Pons (tissue), 1 donor: ENCODE measurements at places on chromosomes 12 and 14.
A peak's percentile ranks its signal among the peaks of the same experiment; 100 is the strongest.

DNA sequence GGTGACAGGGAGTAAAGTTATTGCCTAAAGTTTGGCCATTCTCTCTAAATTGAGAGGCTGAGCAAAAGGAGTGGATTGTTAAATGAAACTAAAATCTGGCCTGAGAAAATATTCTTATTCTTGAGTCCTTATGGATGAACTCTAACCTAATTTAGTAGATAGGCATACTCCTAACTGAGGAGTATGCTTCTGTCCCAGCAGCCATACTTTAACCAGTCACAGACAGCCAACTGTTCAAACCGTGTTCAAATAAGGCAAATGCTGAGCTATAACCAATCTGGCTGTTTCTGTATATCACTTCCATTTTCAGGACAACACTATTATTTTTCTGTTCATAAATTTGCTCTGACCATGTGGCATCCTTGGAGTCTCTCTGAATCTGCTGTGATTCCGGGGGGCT lies 75.9 kb upstream of the RERGL start:
- DNase-seq: no peak

DNA sequence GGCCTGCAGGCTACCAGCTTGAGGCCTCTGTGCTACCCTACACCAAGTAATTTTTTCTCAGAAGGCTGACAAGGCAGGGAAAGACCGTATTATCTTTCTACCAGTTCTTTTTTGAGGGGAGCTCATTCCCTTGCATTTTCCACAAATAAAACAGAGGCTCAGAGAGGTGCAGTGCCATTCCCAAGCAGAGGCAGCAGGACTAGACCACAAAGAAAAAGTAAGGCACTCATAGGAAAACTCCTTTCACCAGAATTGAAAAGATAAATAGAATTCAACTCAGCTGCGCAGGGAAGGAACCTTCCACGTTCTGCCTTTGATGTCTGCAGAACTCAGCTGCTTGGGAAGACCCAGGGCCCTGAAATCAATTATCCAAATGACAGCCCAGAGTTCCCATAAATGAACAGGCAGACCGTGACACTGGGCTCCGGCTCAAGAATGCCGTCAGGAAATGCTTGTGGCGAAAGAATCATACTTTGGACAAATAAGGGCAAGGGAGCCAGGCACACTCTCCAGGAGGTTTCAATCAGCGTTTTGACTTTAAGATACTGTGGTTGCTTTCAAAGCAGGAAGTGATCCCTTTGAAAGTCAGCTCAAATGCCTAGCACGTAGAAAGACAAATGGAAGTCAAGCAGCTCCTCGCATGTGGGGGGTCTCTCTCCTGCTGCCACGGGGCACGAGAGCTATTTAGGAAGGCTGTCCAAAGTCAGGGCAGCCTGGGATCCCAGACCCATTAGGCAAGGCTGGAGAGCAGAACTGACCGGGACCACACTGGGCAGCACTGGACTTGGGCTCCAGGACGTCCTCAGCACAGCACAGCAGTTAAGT lies 14.0 kb downstream of the KCTD10 start:
- DNase-seq: peak; percentile 54

DNA sequence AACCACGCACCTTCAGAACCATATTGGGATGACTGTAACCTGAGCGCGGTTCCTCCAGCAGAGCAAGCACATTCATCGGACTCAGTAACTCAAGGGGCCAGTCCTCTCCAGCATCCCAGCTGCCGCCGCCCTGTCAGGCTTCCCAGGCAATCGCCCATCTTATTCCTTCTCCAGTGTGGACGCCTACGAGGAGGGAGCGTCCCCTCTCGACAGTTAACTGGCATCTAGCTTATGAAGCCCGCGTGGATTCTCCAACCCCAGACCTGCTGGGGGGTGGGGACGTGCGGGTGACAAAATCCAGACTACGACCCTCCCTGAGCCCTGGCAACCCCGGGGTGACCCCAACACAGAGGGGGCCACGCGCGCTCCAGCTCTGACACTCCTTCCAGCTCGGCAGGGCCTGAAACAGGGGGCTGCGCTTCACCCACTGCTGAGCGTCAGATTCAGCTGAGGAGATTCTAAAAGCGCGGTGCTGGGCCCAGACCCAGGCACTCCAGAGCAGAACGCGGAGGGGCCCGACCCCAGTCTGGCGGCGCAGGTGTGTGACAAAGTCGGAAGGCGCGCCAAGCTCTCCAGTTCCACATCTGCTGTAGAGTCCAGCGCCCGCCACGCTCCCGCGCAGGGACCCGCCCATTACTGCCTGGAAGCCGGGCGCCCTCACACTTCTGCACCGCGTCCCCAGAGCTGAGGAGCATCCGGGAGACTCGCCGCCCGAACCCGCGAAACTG lies 43.9 kb upstream of the ESR2 start:
- DNase-seq: peak; percentile 53

- DNase-seq: no peak
Measured at GRCh38 chr12:132068250-132068649, 75.9 kb downstream of the DDX51 start.

- no peak for DNase-seq
Measured at GRCh38 chr12:4555804-4556203, 6.2 kb upstream of the DYRK4 start.

DNA sequence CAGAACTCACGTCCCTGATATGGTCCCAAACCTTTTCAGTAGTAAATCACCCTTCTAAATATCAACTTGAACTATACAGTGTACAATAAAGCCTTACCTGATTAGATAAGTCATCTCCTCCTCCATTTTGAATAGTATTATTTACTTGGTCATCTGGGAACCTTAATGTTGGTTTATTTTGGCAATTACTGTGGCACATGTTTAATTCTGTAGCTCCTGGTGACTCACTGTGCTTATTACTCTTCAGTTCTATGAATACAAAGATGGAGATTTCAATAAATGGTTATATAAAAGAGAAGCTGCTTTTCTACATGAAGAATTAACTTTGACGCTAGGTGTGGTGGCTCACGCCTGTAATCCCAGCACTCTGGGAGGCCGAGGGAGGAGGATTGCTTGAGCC lies 25.4 kb downstream of the MIS18BP1 start:
- DNase-seq: no peak

DNA sequence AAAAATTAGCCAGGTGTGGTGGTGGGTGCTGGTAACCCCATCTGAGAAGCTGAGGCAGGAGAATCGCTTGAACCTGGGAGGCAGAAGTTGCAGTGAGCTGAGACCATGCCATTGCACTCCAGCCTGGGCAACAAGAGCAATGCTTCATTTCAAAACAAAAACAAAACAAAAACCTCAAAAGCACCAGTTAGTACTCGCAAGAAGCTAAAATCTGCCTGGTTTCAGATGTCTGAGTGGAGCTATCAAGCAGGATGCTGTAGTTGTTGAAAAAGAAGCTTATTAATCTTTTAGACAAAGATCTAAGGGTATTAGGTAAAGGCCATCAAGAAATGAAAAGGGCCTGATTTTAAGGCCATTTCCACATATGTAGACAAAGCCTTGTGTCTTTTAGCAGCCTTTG lies 50.9 kb downstream of the SUPT16H start:
- no peak for DNase-seq

GRCh38 chr12:91138337-91138920 lies 27.1 kb upstream of the LUM start:
- DNase-seq: no peak

GRCh38 chr12:115343601-115344000 lies 659.6 kb upstream of the TBX3 start:
- no peak for DNase-seq

DNA sequence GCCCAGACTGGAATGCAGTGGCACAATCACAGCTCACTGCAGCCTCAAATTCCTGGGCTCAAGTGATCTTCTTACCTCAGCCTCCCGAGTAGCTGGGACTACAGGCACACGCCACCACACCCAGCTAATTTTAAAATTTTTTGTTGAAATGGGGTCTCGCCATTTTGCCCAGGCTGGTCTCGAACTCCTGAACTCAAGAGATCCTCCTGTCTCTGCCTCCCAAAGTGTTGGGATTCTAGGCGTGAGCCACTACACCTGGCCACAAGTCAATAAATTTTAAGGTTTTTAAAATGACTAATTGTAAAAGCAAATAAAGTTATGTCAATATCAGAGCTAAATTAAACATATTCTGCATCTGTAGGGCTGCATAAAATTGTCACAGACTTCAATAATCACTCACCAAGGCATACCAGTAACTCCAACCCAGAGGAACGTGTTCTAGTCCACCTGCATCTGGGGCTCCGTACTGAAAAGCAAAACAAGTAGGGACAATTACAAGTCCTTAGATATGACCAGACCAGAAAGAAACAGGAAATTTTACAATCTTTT lies 13.9 kb downstream of the GNS start:
- DNase-seq: no peak

GRCh38 chr12:71158361-71158882 lies 623 bp upstream of the TSPAN8 start:
- DNase-seq: peak; percentile 48

DNA sequence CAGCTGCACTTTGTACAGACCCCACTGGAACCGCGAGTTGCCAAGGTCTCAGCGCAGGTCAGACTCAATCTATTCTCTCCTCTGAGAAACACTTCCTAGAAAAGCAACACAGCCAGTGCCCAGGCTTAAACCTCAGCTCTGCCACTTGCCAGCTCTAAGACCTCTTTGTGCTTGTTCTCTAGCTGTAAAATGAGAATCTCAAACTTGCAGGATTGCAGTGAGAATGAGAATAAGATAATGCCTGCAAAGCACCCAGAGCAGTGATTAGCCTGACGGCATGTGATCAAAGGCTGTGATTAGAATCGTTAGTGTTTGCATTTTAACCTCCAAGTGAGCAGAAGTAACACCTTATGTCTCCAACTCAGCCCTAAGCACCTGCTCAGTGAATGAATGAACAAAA lies 21.3 kb downstream of the ANO2 start:
- peak; percentile 2 for DNase-seq

- DNase-seq: no peak
Measured at GRCh38 chr12:49959685-49960473, 1.8 kb upstream of the AQP5 start.

DNA sequence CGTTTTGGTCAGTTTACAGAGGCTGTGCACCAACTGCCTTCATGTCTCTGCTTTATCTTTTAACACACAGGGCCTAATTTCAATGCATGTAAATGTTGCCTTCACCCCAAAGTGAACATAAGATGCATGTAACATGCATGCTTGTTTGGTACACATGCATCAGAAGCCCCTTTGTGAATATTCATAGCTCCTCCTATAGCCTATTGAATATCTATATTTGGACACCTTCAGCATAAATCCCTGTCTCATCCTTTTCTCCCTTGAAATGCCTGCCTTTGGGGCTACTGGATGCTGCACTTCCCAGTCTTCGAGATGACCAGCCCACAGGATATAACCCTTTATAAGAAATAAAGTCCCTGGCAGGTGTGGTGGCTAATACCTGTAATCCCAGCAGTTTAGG lies 57.7 kb upstream of the FAM181A start:
- DNase-seq: no peak

GRCh38 chr12:121086781-121087295 lies 45.8 kb upstream of the P2RX7 start:
- DNase-seq: no peak

GRCh38 chr14:89266754-89267153 lies 150.3 kb downstream of the FOXN3 start:
- DNase-seq: no peak

DNA sequence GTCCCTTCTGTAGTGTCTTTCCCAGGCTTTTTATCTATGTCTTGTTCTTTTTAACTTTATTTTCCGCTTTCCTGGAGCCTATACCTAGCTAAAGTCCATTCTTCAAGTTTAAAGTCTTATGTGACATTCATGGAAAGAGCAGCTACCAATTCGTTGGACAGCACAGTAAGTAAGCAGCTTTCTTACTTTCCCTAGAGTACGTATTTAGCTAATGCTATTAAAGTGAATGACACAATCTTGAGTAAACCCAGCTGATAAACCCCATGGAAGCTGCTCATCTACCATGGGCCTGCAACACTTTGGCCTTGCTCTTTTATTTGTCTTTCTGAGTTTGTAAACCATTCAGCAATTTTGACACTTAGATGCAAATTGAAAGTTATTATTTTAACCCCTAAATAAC lies 30.0 kb downstream of the ALX1 start:
- DNase-seq: no peak

- no peak for DNase-seq
Measured at GRCh38 chr12:104058802-104059201, 5.5 kb upstream of the HCFC2 start.

- DNase-seq: no peak
Measured at GRCh38 chr12:114287821-114288525, 118.0 kb downstream of the TBX5 start.

DNA sequence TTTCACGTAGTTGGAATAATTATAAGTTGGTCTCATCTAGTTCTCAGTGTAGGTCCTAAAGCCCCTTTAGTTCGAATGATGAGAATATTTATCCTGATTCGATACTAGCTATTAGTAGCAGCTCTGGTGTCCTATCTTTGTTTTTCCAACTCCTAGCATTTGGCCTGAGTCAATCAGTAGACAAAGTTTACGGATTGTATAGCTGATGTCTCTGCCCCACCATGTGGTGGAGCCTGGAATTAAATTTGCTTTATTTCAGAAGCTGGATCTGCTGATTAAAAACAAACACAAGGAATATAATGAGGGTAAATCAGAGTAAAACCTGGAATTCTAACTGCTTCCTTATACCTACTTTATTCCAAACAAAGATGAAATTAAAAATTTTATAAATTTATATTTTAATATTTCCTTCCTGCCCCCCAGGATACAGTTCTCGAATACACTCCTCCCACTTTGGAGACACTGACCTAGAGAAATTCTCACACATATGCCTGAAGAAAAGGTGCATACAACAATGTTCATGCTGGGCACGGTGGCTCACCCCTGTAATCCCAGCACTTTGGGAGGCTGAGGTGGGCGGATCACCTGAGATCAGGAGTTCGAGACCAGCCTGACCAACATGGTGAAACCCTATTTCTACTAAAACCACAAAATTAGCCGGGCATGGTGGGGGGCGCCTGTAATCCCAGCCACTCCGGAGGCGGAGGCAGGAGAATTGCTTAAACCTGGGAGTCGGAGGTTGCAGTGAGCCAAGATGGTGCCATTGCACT lies 7.6 kb upstream of the BRMS1L start:
- DNase-seq: peak; percentile 78
